ENCODE measurements at places on chromosomes 2 and 18.

- DNase-seq, result no peak
Observed at GRCh38 chr18:44791520-44791919, 110.8 kb downstream of the SETBP1 start.

- no peak for DNase-seq
Observed at GRCh38 chr2:9737053-9737875, 106.0 kb upstream of the TAF1B start.

- no peak for DNase-seq
Observed at GRCh38 chr2:235114286-235114685, 162.5 kb downstream of the SH3BP4 start.

- DNase-seq, result peak; percentile 66
Observed at GRCh38 chr2:65991381-65992197, 443.3 kb upstream of the MEIS1 start.

GRCh38 chr18:11149441-11150270 lies at the start of gene PIEZO2:
Gene PIEZO2, minus strand, starts transcription at chr18:11149569. Its CDS starts 981 bp downstream, at chr18:11148588.
- peak; percentile 41 for DNase-seq

DNA sequence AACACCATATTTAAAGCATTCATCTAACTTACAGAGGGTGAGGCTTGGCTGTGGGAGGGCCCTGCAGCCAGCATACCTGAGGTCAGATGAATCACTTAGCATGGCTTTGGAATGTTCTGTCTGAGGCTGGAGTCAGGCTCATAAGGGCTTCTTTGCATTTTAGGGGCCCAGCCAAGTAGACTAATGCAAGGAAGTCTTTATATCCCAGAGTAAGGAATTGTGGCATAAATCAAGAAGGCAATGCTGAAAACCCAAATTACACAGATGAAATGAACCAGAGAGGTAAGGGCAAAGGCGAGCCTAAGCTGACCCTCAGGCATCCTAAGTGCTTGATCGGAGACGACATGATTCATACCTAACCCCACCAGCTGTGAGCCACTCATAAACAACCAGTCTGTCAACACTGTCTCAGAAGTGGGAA lies 383.6 kb downstream of the DCC start:
- DNase-seq, result no peak

DNA sequence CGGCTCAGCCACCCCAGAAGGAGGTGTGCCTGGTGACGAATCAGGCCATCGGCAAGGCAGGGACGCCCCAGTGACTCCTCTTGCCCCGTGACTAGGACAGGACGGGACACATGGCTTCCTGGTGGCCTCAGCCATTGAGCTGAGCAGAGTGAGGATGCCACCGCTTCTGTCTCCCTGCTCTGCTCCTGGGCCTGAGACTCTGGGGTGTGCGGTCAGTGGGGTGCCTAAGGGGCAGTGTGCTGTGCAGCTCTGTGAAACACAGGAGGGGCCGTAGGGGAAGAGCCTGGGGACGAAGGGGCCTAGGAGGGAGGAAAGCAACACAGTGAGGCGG lies 24.3 kb downstream of the IGFBP5 start:
- DNase-seq, result no peak

DNA sequence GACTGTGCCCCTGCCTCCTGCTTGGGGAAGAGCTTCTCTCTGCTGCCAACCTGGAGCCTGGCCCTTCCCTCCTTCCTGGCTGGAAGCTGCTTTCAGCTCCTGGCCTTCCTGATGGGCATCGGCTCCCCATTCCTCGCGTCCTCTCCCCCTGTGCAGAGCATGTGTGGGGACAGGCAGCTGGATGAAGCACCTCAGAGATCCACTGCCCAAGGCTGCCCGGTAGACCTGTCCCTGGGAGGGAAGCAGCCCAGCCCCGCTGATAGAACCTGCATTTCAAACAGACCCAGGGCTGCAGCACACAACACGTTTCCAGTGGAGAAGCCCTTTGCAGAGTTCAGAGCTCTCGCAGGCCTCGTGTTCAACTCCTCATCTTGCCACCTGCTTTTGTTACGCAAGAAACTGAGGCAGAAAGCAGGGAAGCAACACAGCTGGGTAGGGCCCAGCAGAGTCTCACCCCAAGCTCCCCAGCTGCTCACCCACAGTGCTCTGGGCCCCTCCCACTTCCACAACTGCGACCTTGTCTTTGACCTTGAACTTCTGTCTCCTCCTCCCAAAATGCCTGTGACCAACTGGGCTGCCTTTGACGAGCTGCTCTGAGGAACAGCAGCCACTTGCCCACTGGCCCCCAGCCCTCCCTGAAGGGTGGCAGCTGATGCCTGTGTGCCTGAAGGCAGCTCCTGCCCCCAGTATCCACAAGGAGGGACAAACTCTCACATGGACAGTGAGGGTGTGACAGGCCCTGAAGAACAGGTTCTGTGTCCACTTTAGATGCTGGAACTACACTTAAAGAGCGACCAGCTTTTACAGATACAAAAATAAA lies 65.5 kb downstream of the PARD6G start:
- DNase-seq, result no peak

DNA sequence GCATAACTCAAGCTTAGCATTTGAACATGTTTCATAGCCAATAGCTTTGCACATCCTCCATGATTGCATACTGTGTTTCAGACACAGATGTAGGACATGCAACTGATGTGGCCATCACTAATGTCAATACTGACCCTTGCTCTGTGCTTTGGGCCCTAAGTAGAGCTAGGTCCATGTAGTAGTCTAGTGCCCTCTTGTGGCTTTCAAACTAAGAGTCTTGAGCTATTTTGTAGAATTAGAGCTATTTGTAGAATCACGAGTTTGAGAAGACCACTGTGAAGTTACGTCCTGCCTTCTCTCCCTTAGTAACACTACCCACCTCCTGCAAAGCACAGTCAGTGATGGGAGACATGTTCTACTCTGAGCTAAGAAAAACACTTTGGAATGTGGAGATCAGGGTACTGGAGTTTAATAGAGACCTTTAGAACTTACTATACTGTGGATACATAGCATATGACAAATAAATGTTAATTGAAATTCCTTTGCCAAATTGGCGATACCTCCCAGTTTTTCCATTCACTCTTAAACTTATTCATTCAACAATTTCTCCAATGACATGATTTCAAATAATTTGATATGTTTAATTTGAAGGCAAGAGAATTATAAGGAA lies 306.5 kb upstream of the TNP1 start:
- peak; percentile 16 for DNase-seq

- DNase-seq, result no peak
Observed at GRCh38 chr2:163943403-163944346, 207.9 kb upstream of the FIGN start.

DNA sequence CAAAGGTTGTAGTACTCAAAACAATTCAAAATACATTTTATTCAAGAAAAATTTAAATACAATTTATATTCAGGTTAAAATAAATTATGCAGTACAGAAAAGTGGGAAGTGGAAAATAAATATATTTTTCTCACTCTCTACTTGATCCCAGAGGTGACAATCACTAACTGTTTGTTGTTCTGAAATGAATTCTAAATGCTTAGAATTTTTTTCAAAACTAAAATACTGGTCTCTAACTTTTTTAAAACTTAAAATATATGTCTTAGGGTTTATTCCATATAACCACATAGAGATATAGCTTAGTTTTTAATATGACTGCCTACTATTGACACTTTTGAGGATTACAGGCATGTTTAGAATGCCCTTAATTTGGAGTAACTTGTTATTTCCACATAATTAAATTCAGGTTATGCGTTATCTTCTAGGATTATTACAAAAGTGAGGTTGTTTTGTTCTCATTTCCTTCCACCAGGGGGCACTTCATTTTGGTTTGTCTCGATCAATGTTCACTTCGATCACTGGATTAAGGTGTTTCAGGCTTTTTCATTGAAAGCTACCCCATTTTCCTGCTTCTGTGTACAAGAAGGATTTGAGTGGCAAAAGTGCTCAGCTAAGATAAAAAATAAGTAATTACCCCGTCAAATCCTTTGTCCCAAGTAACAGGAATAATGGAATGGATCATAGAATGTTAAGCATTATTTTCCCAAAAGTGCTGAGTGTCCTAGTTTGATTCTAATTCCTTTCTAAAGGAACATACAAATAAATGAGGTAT lies 27.1 kb upstream of the TFPI start:
- peak; percentile 35 for DNase-seq

DNA sequence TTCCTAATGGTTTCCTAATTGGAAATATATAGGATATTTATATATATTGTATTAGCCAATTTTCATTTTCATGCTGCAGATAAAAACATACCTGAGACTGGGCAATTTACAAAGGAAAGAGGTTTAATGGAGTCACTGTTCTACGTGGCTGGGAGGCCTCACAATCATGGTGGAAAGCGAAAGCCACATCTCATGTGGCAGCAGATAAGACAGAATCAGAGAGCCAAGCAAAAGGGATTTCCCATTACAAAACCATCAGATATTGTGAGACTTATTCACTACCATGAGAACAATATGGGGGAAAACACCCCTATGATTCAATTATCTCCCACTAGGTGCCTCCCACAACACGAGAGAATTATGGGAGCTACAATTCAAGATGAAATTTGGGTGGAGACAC lies 242.5 kb upstream of the NETO1 start:
- DNase-seq, result no peak
